ENCODE measurements at places on chromosomes 4 and X.

DNA sequence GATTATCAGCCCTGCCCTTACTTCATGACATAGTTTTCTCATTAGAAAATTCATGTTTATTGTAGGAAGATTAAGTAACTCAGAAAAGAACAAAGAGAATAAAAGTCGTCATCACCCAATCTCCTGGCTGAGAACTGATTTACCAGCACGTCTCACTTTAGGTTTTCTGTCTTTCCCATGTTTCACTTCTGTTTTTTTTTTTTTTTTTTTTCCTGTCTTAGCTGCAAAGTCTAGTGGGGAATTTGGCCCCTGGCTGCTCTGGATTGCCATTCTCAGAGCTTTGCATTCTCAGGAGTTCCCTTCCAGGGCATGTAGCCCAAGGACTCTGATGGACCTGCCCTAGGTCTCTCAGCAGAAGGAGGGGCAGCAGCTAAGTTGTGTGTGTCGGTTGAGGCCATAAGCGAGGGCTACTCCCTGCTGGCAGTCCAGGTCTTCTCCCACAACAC lies 57.8 kb downstream of the TMEM131L start:
- DNase-seq: no peak

GRCh38 chr4:177391287-177391686 lies 51.0 kb downstream of the AGA start:
- DNase-seq: no peak

DNA sequence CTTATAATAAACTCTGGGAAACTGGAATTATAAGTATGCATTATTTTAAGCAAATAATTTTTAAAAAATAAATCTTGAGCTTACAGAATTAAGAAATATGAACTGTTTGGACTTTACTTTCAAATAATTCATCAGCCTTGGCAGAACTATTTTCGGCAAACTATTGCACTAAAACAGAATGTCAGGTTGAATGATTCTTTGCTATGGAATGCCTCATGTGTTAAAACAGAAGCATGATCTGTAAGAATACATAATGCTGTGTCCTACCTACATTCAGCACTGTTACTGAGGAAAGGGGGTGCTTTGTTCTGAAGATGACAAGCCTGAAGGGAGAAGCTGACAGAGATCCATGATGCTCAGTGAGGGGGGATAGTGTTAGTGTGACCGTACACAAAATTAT lies 55.6 kb upstream of the EXOC1L start:
- no peak for DNase-seq

- no peak for DNase-seq
These were observed 112.6 kb upstream of the MAPK10 start for GRCh38 chr4:86472377-86473019.

GRCh38 chr4:76755756-76756155 lies 142.2 kb downstream of the SOWAHB start:
- DNase-seq: no peak

Measured in cerebellar nuclear complex (tissue), 1 donor.